Parietal lobe (tissue), 2 donors: ENCODE measurements at places on chromosomes 16 and 17. TPM values are rescaled to one million over a fixed set of nuclear protein-coding genes. Genes with fewer than 3 reads are reported as not detected.

The KLHDC4 gene
- 59.8 TPM for total RNA-seq

The HID1 gene
- 30.4 TPM for total RNA-seq

The CFAP97D1 gene
- total RNA-seq, result not detected

The ATP1B2 gene
- 16.6 TPM for total RNA-seq

The CCDC78 gene
- 7.5 TPM for total RNA-seq

The RUNDC3A gene
- 67.6 TPM for total RNA-seq

The KRT17 gene
- not detected for total RNA-seq

The ATAD5 gene
- total RNA-seq, result 13.1 TPM

The ATP2C2 gene
- 15.0 TPM for total RNA-seq

The GABARAPL2 gene
- total RNA-seq, result 75.7 TPM

The CUEDC1 gene
- total RNA-seq, result 14.1 TPM

The NACA2 gene
- not detected for total RNA-seq

The USP6 gene
- under 0.01 TPM for total RNA-seq

The TBC1D3G gene
- total RNA-seq, result not detected

The PLLP gene
- total RNA-seq, result 2.8 TPM

The FASN gene
- 128 TPM for total RNA-seq

The TBX6 gene
- 0.31 TPM for total RNA-seq

The SHBG gene
- not detected for total RNA-seq

The EFCAB5 gene
- total RNA-seq, result 4.1 TPM

The SLC39A11 gene
- total RNA-seq, result 11.0 TPM

The CLEC18B gene
- total RNA-seq, result 4.4 TPM

The FNDC8 gene
- total RNA-seq, result not detected

The CACNG3 gene
- total RNA-seq, result 4.4 TPM

The HAS3 gene
- 9.7 TPM for total RNA-seq

The ABCC12 gene
- 1.3 TPM for total RNA-seq

The SLC12A4 gene
- 13.5 TPM for total RNA-seq

The KRTAP4-3 gene
- total RNA-seq, result not detected

The USP22 gene
- 418 TPM for total RNA-seq

The ABCC3 gene
- 1.3 TPM for total RNA-seq
